Spleen (tissue), 13 donors: ENCODE measurements at places on chromosomes 6 and 20. TPM values are rescaled to one million over a fixed set of nuclear protein-coding genes. Genes with fewer than 3 reads are reported as not detected.

GRCh38 chr6:6806844-6807518, 218.5 kb downstream of the LY86 start:
- no peak overlapping the region for H3K27ac ChIP-seq
- peak; percentile 87 for DNase-seq
- no peak overlapping the region for H3K4me3 ChIP-seq
- no peaks in the 10 kb centered on the region for H3K36me3 ChIP-seq
- H3K4me1 ChIP-seq = peaks cover 34% of the 10 kb centered on the region
- no peaks in the 10 kb centered on the region for H3K27me3 ChIP-seq

DNA sequence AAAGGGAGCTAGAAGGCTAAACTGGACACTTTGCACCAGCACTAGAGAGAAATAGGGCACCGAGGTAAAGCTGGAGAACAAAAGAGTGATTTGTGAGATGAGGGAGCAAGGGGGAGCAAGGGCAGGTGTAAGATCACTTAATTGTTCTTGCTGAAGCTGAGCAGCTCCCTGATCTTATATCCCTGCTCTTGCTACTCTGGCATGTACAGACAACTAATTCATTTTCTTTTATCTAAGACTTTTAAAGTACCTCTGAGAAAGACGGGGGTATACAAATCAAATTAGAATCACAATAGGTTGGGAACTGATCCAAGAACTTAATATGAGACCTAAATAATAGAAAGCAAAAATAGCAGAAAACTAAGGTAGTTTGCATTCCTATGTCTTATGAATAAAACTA, 381.7 kb upstream of the POU3F2 start:
- no peaks in the 10 kb centered on the region for H3K36me3 ChIP-seq
- DNase-seq = no peak
- H3K4me1 ChIP-seq = no peaks in the 10 kb centered on the region
- H3K27ac ChIP-seq = no peak overlapping the region
- no peak overlapping the region for H3K4me3 ChIP-seq

- no peaks in the 10 kb centered on the region for H3K27me3 ChIP-seq
- H3K27ac ChIP-seq = no peak overlapping the region
- no peaks in the 10 kb centered on the region for H3K4me1 ChIP-seq
- H3K36me3 ChIP-seq = no peaks in the 10 kb centered on the region
Observed at GRCh38 chr20:11044561-11044960, 370.8 kb upstream of the JAG1 start.

DNA sequence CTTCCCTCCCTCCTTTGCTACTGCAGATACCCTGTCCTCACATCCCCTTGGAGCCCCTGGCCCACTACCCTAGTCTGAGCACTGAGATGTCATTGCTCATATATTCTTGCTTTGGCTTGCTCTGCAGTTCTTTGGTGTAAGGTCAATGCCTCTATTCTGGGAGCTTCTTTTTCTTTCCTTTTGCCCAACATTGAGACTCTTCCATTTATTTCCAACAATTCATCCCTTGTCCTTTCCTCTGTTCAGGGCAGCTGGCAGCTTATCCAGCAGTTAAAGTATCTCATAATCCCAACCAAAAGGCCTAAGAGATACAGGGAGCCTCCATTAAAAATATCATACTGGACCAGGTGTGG, 23.6 kb downstream of the L3MBTL1 start:
- H3K36me3 ChIP-seq = peaks cover 7% of the 10 kb centered on the region
- H3K27me3 ChIP-seq = no peaks in the 10 kb centered on the region
- no peaks in the 10 kb centered on the region for H3K4me1 ChIP-seq

BCL2L1 gene
- 107 TPM for total RNA-seq

BEND6 gene
- 1.0 TPM for total RNA-seq

CALHM4 gene
- total RNA-seq = not detected

GRCh38 chr20:10985536-10985935, 311.7 kb upstream of the JAG1 start:
- no peak for DNase-seq
- no peaks in the 10 kb centered on the region for H3K36me3 ChIP-seq
- H3K27ac ChIP-seq = no peak overlapping the region
- H3K27me3 ChIP-seq = no peaks in the 10 kb centered on the region

DSP gene
- total RNA-seq = 18.1 TPM

DNA sequence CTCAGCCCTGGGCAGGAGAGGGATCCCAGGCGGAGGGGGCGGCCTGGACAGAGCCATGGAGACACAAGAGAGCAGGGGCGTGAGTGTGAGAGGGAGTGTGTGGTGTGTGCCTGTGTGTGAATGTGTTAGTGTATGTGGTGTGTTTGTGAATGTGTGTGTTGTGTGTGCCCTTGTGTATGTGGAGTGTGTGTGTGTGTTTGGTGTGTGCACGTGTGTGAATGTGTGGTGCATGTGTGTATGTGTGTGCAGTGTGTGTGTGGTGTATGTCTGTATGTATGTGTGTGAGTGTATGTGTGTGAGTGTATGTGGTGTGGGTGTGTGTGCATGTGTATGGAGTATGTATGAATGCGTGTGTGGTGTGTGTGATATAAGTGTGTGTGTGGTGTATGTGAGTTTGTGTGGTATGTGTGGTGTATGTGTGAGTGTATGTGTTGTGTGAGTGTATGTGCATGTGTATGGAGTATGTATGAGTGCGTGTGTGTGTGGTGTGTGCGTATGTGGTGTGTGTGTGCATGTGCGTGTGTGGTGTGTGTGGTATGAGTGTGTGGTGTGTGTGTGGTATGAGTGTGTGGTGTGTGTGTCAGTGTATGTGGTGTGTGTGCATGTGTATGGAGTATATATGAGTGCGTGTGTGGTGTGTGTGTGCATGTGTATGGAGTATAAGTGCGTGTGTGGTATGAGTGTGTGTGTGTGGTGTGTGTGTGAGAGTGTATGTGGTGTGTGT, 175.2 kb upstream of the AFDN start:
- peak; percentile 67 for DNase-seq
- no peaks in the 10 kb centered on the region for H3K27me3 ChIP-seq
- no peak overlapping the region for H3K4me3 ChIP-seq

TFAP2A gene
- total RNA-seq = not detected

DNA sequence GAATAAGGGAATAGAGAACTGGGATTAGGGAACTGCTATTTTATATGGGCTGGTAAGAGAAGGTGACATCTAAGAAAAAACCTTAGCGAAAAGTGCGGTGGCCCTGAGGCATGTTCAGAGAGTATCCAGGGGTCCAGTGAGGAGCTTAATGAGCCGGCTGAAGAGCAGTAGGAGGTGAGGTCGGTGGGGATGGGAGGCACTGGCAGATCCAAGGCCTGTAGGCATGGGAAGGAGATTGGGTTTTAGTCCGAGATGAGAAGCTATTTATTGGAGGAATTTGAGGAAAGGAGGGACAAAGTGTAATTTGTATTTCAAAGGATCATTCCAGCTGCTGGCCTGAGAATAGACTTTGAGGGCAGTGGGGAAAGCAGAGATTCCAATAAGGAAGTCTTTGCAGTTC, 123.8 kb downstream of the QKI start:
- H3K27ac ChIP-seq = no peak overlapping the region
- H3K27me3 ChIP-seq = no peaks in the 10 kb centered on the region
- no peak overlapping the region for H3K4me3 ChIP-seq
- H3K4me1 ChIP-seq = peaks cover 36% of the 10 kb centered on the region
- H3K36me3 ChIP-seq = no peaks in the 10 kb centered on the region

DNA sequence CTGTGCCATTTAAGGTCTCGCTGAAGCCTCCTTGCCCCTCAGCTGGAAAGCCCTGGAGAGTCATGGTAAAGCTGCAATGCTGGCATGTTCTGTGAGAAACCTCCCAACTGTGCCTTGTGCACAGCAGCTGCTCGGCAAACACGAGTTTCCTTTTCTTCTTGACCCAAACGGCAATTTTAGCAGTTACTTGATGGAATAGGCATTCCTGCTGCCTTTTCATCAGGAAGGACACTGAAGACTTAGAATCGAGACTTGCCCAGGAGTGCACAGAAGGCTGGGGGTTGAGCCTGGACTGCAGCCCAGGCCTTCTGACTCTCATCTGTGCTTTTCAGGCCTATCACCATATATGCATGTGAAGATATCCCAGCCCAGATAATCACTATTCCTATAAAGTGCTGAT, 28.7 kb upstream of the CLDN20 start:
- H3K4me3 ChIP-seq = no peak overlapping the region
- no peaks in the 10 kb centered on the region for H3K27me3 ChIP-seq
- H3K4me1 ChIP-seq = no peaks in the 10 kb centered on the region
- H3K27ac ChIP-seq = no peak overlapping the region
- no peak for DNase-seq

GRCh38 chr20:46647469-46647868, 3.8 kb downstream of the SLC13A3 start:
- no peak for DNase-seq
- no peaks in the 10 kb centered on the region for H3K36me3 ChIP-seq
- H3K27ac ChIP-seq = no peak overlapping the region
- no peak overlapping the region for H3K4me3 ChIP-seq
- peaks cover 13% of the 10 kb centered on the region for H3K27me3 ChIP-seq

DNA sequence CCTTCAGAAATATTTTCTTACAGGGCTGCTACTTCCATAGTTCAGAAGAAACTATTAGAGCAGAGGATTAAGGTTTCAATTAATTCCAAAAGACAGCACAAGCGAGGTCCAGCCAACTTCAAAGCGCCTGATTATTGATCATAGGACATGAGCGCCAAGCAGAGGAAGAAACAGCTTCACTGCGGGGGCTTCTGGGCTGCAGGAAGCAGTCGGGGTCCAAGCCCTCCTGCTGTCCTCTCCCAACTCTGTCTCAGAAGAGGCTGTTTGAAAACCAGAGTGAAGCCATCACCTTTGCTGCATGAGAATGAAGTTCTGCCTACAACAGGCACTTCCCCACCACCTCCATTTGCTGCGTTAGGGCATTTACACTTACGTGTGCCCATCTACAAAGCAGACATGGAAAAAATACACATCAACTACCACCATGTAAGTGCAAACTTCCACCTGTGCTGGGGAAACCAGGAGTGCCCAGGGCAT, 23.9 kb downstream of the SUMO4 start:
- no peaks in the 10 kb centered on the region for H3K27me3 ChIP-seq
- no peak overlapping the region for H3K4me3 ChIP-seq
- DNase-seq = no peak

CRYBG1 gene
- total RNA-seq = 31.1 TPM

GRCh38 chr20:11045412-11046175, 371.8 kb upstream of the JAG1 start:
- no peak overlapping the region for H3K27ac ChIP-seq
- no peak overlapping the region for H3K4me3 ChIP-seq
- no peaks in the 10 kb centered on the region for H3K27me3 ChIP-seq
- H3K36me3 ChIP-seq = no peaks in the 10 kb centered on the region

- no peaks in the 10 kb centered on the region for H3K27me3 ChIP-seq
- no peak within 1 kb of the TSS for H3K4me3 ChIP-seq
- H3K4me1 ChIP-seq = no peaks in the 10 kb centered on the region
- H3K27ac ChIP-seq = peak within 1 kb of the TSS; percentile 7
- DNase-seq = no peak
Observed at GRCh38 chr6:49744259-49744658, at the start of gene CRISP3. Gene CRISP3 (minus strand): TSS chr6:49744388. CDS start chr6:49744367, 21 bp downstream.

GPRC6A gene
- total RNA-seq = not detected

DNA sequence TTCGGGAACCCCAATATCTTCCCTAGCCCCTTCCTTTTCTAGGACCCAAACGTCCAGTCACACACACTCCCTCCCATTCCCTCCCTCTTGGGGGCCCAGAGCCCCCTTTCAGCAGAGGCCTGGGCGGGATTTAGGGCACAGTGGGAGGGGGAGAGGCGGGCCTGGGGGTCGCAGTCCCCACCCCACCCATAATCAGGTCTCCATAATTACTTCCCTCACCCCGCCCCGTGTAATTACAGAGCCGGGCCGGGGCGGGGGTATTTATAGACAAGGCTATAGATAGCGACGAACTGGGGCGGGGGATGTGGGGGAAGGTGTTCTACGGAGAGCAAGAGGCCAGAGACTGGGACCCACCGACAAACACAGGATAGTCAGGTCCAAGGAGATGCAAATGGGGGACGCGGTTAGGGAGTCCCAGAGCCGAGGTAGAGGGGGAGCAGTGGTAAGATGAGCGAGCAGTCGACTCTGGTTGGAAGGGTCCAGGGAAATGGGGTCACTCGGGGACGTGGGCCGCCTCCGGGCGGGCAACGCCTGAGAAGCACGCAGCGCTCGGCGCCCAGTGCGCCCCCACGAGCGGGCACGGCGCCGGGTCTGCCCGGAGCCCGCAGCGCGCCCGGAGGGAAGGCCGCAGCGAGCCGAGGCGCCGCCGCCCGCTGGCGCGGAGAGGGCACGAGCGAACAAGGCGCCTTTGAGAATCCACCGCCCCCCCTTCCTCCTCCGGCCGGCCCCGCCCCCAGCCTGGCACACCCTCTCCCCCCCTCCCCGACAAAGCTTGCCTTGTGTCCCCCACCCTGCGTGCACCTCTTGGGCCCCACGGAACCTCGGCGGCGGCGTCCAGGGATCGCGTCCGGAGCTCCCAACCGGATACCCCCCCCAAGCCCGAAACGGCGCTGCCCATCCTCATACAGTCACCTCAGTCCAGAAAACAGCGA, 670 bp upstream of the COL11A2 start:
- peaks cover 24% of the 10 kb centered on the region for H3K27me3 ChIP-seq
- peaks cover 30% of the 10 kb centered on the region for H3K36me3 ChIP-seq
- H3K27ac ChIP-seq = peak overlapping the region; percentile 30
- H3K4me1 ChIP-seq = peaks cover 23% of the 10 kb centered on the region

DNA sequence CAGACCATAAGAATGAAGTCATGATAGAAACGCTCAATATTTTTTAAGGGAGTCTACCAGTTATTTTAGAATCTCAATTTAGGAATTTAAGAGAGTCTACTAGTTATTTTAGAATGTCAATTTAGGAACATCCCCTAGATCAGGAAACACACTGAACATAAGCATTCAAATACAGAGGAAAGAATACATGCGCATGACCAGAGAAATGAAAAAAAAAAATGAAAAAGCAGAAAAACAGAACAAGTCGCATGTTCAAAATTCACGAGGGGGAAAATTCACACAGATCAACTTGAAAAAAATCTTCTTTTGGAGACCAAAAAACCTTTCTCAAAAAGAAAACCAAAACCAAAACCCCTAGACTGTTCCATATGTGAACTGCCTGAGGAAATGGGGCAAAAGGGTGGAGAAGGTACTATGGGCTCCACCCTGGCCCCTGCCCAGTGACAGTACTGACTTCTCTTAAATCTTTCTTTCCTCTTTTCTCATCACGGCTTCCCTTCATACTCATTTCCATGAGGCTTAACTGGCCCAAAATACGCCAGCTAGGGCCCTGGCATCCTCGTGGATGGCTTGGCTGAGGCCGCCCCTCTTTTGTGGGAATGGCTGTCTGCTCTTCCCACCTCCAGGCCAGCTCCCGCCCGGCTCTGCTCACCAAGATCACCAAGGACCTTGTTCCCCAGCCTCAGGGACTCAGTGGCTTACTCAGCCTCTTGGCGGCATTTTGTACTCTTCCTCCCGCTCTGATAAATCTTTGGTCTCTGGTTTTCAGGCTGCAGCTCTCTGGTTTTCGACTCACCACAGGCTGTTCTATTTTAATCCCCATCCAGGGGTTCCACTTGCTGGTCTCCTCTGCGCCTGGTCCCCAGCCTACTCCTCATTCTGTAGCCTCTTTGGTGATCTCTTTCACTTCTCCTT, 11.2 kb downstream of the ZBTB2 start:
- peaks cover 80% of the 10 kb centered on the region for H3K4me1 ChIP-seq
- no peak for DNase-seq
- peaks cover 7% of the 10 kb centered on the region for H3K36me3 ChIP-seq
- H3K27me3 ChIP-seq = no peaks in the 10 kb centered on the region
- peak overlapping the region; percentile 86 for H3K27ac ChIP-seq

GRCh38 chr6:129104560-129104959, 221.6 kb downstream of the LAMA2 start:
- H3K4me3 ChIP-seq = no peak overlapping the region
- H3K27me3 ChIP-seq = no peaks in the 10 kb centered on the region
- no peak overlapping the region for H3K27ac ChIP-seq
- no peaks in the 10 kb centered on the region for H3K36me3 ChIP-seq
- no peak for DNase-seq

ZNF334 gene
- total RNA-seq = 2.6 TPM

CLVS2 gene
- not detected for total RNA-seq
